Naive B cell (primary cell): ENCODE measurements at places on chromosomes 2 and 18.

DNA sequence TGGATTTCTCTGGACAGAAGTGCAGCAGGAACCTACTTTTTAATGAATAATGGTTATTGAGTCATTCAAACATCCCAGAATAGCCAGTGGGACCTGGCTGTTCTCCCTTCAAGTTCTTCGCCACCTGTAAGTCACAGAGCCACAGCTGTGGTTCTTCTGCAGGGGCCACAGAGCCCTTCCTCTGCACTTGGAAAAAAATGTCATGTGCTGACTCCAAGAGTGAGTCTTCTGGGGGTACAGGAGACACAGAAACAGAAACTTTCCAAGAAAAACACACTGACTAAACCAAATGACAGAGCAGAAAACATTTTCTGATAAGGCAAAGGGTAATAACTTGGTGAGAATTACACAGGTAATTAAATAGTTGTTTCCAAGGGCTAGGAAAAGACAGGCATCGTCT lies 68.7 kb upstream of the FN1 start:
- no peak for DNase-seq

GRCh38 chr18:4248686-4249085 lies 206.4 kb downstream of the DLGAP1 start:
- DNase-seq, result no peak

- no peak for DNase-seq
Observed at GRCh38 chr2:104863468-104864279, 9.8 kb downstream of the POU3F3 start.

DNA sequence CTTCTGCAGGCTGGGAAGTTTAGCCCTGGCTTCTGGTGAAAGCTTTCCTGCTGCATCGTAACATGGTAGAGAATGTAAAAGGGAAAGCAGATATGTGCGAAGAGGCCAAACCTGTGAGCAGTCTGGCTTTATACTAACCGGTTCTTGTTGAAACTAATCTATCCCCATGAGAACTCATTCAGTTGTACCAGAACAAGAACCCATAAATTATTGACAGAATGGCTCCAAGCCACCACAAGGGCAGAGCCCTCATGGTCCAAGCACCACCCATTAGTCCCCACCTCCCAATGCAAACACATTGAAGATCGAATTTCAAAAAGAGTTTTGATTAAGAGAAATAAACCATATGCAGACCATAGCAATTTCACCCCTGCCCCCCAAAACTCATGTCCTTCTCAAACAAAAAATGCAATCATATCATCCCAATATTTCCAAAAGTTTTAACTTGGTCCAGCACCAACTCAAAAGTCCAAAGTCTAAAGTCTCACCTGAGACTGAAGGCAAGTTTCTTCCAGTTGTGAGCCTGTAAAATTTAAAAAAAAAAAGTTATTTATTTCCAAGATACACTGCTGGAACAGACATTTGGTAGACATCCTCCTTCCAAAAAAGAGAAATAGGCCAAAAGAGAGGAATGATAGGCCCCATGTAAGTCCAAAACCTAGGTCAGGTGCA lies 318.9 kb downstream of the CNTNAP5 start:
- DNase-seq, result no peak

GRCh38 chr2:172242961-172243360 lies 140.3 kb upstream of the DLX2 start:
- DNase-seq, result no peak

DNA sequence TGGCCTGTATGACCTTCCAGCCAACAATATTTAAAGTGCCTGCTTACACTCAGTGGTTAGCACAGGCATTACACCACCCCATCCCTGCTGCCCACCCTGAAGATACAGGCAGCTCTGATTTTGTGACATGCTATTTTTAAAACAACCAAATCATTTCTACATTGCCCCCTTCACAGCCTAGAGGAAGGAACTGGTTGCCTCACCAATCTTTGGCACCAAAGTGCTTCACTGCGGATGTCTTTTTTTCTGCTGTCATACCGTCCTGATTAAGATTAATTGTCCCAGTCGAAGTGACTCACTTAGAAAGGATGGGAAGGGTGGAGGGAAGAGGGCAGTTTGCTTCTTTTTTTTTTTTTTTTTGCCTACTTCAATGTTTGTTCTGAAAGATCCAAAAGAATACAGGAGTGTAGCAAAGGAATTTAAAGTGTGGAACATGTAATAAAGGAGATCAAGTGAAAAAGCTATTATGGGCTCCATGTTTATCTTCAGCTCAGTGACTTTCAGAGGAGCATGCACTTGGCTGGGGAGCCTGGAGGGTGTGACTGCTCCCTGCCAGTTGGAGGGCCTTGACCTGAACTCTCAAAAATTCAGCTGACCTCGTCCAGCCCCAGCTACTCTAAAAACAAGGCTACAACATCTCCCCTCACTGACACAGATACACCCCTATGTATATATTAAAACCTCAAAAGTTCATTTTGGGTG lies 501.1 kb upstream of the TNP1 start:
- DNase-seq, result no peak

GRCh38 chr2:64946769-64947247 lies 42.4 kb upstream of the SLC1A4 start:
- DNase-seq, result no peak

- DNase-seq, result no peak
Observed at GRCh38 chr2:217588266-217588665, 414.5 kb downstream of the TNS1 start.

DNA sequence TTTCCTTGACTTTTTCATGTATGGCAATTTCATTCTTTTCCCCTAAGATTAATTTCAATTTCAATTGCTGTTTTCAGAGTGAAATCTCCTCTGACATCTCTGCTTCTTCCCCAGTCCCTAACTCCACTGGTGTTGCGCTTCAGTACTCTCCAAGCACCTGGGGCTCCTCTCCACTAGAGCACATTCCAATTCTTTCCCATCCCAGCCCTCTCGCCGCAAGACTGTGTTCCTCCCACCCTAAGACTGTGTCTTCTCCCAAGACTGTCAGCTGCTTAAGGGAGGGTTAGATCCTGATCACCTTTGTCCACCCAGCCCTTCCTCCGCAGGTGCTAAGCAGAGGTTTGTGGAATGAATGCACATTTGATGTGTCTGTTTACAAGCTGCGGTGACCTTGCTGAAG lies 255.7 kb upstream of the CCDC68 start:
- no peak for DNase-seq

GRCh38 chr2:29212009-29212408 lies 96.8 kb downstream of the CLIP4 start:
- no peak for DNase-seq

DNA sequence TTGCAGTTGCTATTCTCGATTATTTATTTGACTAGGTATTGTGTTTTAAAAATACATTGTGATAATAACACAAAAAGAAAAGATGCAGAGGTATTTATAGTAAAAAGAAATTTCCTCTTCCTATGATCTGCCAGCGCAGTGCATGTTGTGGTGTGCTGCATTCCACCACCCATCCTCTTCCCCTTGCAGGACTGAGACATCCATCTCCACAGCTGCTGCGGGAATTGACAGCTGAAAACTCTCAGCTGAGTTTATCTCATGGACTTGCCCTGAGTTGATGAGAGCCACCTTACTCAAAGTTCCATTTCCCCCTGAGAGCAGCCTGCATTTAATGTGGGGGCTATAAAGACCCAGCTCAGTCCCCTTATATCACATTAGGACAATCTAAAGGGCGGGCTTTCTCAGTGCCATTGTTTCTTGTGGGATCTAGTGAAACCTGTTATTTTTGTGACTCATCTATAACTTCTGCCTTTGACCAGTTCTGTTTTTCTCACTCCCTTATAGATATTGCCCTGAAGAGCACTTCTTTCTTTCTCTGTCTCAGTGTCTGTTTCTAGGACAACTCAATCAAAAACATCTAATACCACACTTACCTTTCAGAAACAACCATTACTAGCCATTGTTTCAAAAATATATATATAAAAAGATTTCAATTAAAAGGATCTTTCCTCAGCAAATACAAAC lies 698.5 kb downstream of the NR4A2 start:
- no peak for DNase-seq

- no peak for DNase-seq
Observed at GRCh38 chr2:157971702-157972101, 95.6 kb upstream of the ACVR1 start.

GRCh38 chr2:171167352-171167997 lies 6.8 kb upstream of the TLK1 start:
- no peak for DNase-seq

GRCh38 chr2:23767876-23768621 lies 158.9 kb downstream of the ATAD2B start:
- DNase-seq, result no peak

DNA sequence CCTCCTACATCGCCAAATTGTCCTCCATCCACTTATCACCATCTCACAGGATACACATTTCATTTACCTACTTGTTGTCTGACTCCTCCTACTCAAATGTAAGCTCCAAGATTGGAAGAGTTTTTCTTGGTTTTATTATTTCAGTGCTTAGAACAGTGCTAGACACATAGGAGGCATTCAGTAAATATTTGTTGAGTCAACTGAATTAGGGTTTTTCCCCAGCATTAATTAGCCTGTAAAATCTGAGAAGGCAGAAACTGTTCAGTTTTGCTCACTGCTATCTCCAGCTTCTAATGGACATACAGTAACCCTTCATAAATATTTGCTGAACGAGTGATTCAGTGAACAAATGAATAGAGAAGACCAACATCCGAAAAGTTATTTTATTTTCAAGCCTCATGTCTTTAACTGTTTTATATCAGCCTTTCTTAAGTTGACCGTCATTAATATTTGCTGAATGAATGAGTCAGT lies 800 bp downstream of the TTC21B start:
- DNase-seq, result no peak

GRCh38 chr2:72815655-72816278 lies 10.1 kb downstream of the EXOC6B start:
- no peak for DNase-seq
